ENCODE measurements at places on chromosomes 16 and 17.

DNA sequence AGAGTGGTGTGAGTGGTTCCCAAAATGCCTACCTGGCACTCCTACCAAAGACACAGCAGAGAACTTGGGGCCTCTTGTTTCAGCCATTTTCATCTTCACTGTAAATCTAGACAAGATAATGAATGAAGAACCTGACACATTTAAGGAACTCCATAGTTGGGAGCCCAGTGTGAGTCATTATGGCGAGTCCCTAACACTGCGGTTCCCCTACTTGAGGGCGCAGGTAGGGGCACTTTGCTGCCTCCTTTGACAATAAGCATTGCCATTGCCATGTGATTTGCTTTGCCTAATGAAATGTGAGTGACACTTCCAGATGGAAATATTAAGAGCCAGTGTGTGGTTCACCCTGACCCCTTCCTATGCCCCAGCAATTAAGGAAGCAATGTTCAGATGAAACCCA is 517.6 kb downstream of the MAF start:
- DNase-seq = no peak

GRCh38 chr16:4876646-4877379 is 29.5 kb downstream of the UBN1 start:
- DNase-seq = no peak

DNA sequence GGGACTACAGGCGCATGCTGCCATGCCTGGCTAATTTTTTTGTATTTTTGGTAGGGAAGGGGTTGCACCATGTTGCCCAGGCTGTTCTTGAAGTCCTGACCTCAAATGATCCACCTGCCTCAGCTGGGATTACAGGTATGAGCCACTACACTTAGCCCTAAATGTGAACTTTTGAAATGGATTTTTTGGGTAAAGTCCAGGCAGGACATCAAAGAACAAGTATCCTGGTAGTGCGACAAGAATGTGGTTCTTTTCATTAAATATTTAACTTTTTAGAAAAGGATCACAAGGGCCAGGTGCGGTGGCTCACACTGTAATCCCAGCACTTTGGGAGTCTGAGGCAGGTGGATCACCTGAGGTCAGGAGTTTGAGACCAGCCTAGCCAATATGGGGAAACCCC is 15.3 kb upstream of the NBR1 start:
- no peak for DNase-seq

- no peak for DNase-seq
Measured at GRCh38 chr17:6098050-6098822, 28.1 kb downstream of the WSCD1 start.

DNA sequence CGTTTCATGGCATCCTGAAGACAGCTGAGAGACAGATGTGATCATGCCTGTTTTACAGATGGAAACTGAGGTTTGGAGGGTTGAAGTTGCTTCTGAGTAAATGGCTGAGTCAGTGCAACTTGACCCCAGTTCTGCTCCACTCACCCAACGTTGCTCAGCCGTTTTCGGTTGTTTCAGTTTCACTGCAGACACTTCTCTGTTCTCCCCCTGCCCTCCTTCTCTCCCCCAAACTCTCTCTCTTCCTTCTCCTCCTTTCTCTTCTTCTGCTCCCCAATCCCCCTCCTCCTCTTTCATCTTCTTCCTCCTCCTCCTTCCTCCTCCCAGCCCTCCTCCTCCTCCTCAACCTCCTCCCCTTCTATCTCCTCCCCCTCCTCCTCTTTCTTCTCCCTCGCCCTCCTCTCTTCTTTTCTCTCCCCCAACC is 9.4 kb upstream of the CEP20 start:
- no peak for DNase-seq

DNA sequence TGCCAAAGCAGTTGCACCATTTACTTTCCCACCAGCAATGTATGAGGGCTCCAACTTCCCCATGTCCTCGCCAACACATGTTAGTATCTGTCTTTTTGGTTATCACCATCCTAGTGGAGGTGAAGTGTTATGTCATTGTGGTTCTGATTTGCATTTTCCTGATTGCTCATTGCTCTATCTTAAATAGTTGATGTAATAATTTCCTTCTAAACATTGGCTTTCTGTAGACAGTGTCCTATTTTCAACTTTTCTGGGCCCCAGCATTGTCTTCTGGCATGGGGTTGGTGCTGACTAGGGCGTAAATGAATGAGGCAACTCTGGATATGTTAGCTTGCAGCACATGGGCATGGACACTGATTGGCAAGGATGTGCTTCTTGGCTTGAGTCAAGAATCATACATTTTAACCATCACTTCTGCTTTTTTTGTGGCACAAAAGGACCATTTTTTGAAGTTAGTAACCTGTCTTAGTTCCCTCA is 25.1 kb downstream of the PLCG2 start:
- no peak for DNase-seq

GRCh38 chr17:63752707-63753106 is 11.1 kb upstream of the STRADA start:
- no peak for DNase-seq

DNA sequence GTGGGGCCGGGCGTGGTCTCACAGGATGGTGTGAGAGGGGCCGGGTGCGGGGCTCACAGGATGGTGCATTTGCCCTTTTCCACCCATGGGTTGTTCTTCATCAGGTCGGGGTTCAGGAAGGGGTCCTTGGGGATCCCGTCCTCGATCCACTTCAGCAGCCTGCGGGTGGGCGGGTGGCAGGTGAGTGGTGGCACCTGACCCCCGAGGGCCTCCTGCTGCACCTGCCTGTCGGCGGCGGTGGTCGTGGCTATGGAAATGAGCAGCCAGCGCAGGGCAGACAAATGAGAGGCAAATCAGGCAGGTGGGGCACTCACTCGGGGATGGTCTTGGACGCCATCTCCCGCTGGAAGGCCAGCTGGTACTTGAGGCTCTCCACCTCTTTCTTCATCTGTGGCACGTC is 1.9 kb downstream of the GNG13 start:
- no peak for DNase-seq

- no peak for DNase-seq
Measured at GRCh38 chr17:67511012-67511411, 133.9 kb downstream of the PITPNC1 start.

- DNase-seq = no peak
Measured at GRCh38 chr17:76473541-76473985, 6.2 kb downstream of the AANAT start.

- DNase-seq = no peak
Measured at GRCh38 chr16:69859105-69859989, 91.8 kb upstream of the CLEC18A start.

DNA sequence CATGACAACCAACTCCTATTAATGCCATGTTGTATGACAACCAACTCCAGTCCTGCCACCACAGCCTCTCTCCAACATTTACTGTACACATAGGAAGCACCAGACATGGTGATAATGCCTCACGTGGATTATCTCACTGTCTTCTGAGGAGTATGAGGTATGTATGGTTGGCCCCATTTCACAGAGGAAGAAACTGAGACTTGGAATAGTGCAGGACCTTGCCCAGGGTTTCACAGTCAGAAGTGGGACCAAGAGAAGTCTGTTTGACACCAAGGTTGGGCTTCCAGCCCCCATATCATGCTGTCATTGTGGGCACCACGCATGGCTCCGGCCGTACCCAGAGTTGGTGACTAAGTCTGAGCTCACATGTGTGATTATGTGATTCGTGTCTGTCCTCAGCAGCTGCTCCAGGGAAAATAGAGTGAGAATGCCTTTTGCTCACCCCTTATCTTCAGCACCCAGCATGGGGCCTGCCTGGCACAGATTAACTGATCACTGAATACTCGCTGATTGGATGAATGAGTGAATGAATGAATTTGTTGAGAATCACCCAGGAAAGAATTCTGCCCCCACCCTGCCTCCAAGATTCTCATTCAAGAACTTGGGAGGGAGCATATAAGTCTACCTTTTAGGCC is 204.1 kb upstream of the NLRP1 start:
- no peak for DNase-seq

- no peak for DNase-seq
Measured at GRCh38 chr17:82821554-82821953, 18.3 kb downstream of the ZNF750 start.

DNA sequence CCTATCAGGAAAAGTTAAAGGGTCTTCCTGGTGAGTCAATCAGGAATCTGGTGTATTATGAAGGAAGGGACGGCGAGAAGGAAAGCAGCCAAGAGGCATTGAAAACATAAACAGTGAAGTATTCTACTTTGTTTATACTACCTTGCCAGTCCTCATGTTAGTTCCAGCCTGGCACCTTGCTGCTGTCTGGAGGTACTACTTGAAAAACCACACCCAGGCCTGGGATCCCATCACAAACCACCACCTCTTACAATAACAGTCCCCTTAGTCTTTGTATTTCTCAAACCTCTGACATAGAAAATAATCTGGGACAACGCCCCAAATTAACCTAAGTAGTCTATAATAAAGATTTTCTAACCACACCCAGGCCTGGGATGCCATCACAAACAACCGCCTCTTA is 676.7 kb upstream of the SOX9 start:
- DNase-seq = no peak

- no peak for DNase-seq
Measured at GRCh38 chr17:77217566-77217965, 76.8 kb downstream of the SEC14L1 start.

DNA sequence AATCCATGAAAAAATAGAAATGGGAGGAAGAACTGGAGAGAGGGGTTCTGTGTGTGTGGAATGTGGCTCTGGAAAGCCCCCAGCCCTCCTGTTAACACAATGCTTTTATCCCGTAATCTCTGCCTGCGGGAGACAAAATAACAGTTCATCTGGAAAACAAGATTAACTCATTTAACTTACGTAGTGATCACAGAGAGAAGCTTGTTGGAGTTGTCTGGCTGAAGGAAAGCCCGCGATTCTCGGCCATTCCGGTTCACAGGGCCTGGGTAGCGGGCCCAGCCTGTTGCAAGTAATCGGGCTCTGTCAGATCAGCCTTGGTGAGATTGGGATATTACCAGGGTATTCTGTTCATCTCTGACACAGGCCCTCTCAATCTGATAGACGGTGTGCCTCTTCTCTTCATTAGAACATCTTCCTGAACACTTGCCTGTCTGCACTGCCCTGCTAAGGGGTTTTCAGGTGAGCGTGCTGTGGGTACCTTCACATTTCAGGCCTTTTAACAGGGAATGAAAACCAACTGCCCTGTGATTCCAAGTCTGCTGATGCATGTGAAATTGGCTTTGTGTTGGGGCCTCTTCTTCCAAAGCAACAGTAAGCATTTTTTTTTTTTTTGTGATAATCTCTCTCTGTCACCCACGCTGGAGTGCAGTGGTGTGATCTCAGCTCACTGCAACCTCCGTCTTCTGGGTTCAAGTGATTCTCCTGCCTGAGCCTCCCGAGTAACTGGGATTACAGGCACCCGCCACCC is 609.9 kb downstream of the WWOX start:
- no peak for DNase-seq

- no peak for DNase-seq
Measured at GRCh38 chr17:40947929-40948328, 10.5 kb upstream of the KRT23 start.

DNA sequence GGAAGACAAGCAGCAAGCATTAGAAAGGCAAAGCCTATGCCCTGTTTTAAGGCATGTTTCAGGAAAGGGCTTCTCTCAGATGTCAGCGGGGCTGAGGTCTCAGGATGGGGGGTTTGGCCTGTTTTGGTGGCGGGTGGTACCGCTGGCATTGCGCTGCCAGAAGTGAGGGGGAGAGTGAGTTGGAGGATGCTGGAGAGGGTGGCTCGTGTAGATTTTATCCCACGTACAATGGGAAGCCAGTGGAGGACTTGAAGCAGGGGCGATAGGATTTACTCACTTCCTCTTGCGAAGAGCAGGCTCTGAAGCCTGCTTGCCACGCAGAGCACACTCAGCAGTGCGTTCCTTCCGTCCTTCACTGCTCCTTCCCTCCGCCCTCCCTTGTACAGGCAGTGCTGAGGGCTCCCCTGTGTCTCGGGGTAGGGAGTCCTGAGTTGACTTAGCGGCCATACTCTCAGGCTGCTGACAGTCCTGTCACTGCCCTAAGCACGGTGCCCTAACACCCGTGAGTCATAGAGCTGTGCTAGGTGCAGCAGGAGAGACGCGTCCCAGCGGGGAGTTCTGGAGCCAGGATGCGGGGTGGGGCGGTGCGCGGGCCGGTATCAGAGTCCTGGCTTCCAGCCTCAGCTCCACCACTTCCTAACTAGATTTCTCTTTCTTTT is 113.1 kb downstream of the SNX29 start:
- DNase-seq = no peak

DNA sequence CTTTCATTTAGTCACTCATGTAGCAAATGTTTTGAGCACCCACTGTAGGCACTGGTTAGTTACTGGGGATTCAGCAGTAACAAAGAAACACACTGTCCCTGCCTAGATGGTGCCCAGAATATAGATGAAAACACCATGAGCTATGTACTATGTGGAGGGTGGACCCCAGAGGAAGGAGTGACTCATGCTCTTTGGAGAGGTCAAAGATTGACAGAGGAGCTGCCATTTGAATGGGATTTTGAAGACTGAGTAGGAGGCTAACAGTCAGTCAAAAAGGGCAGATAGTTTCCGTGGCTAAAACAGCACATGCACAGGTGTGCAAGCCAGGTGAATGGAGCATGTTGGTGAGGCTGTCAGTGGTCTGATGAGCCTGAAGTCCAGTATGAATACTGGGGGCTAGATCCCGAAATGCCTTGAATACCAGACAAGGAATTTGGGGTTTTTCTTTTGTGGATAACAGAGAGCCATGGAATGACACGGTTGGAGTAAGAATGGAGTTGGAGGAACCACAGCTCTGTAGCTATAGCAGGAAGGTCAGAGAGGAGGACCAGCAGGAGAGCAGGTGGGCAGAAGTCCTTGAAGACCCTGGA is 6.1 kb downstream of the IL21R start:
- no peak for DNase-seq

- DNase-seq = no peak
Measured at GRCh38 chr17:73564843-73565242, 79.4 kb downstream of the SDK2 start.

- DNase-seq = no peak
Measured at GRCh38 chr16:71338193-71338592, 20.3 kb upstream of the CALB2 start.

GRCh38 chr17:73614256-73614655 is 30.0 kb downstream of the SDK2 start:
- no peak for DNase-seq

- no peak for DNase-seq
Measured at GRCh38 chr17:55068862-55069811, 100.6 kb downstream of the STXBP4 start.

DNA sequence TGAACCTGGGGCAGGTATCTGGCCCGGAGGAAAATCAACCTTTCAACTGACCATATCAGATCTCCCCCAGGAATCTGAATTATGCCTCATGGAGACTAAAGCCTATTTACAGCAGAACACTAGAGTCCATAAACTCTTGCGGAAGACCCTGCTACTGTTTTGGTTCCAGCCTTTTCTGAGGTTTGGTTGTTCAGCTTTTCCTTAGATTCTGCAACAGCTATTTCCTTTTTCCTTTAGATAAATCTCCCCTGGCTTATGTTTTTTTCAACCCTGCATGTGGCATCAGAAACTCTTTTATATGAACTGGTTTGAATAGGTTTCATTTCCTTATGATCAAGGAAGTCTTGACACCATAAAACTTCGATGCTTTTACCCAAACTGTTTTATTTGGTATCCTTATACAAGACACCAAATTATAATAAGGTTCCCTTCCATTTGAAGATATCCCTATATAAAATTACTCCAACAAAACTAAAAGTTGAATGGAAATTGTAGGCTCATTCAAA is 13.1 kb downstream of the SPOP start:
- DNase-seq = no peak

All from D721Med (cell line).